ENCODE measurements at places on chromosomes 6 and 20. TPM values are rescaled to one million over a fixed set of nuclear protein-coding genes. Genes with fewer than 3 reads are reported as not detected.

Gene HNF4A
- not detected for polyA plus RNA-seq

Gene SCRT2
- polyA plus RNA-seq, result not detected

Gene VWA7
- polyA plus RNA-seq, result 1.2 TPM

Gene HLA-DRB5
- polyA plus RNA-seq, result 89.8 TPM

Gene MTRF1L
- 21.5 TPM for polyA plus RNA-seq

Gene GPSM3
- 128 TPM for polyA plus RNA-seq

Gene BICRAL
- 3.1 TPM for polyA plus RNA-seq

GRCh38 chr6:38264605-38265004 is 375.1 kb downstream of the BTBD9 start:
- DNase-seq, result no peak

DNA sequence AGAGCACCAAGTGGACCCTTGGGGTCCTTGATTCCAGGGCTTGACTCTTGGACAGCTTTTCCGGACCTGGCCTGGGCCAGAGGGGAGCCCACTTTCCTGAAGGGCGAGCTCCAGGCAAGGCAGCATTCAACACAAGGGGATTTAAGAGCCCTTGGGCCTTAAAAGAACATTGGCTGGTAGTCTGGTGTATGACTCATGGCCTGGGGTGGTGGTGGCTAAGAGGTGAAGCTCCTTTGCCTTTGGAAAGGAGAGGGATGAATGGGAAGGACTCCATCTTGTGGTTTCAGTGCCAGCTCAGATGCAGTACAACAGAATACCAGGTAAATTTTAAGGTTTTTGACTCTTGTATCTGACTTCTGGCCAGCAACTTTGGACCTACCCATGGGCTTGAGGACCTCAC is 760.7 kb downstream of the GRIK2 start:
- DNase-seq, result no peak

DNA sequence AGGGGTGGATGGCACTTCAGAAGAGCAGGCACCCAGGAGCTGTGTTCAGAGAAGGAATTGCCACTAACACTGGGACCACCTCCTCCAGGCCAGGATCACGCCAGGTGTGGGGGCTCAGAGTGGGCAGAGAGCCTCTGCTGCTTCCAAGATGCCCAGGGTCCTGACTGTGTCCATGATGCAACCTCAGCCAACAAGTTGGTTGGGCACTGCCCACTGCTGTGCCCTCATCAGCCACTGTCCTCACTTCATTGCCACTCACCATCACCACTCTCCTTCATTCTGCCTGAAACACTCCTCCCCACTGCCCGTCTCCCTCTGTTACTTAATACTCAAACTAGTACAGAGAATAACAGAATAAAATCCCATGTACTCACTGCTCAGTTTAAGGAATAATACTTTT is 16.5 kb upstream of the TCF15 start:
- DNase-seq, result no peak

DNA sequence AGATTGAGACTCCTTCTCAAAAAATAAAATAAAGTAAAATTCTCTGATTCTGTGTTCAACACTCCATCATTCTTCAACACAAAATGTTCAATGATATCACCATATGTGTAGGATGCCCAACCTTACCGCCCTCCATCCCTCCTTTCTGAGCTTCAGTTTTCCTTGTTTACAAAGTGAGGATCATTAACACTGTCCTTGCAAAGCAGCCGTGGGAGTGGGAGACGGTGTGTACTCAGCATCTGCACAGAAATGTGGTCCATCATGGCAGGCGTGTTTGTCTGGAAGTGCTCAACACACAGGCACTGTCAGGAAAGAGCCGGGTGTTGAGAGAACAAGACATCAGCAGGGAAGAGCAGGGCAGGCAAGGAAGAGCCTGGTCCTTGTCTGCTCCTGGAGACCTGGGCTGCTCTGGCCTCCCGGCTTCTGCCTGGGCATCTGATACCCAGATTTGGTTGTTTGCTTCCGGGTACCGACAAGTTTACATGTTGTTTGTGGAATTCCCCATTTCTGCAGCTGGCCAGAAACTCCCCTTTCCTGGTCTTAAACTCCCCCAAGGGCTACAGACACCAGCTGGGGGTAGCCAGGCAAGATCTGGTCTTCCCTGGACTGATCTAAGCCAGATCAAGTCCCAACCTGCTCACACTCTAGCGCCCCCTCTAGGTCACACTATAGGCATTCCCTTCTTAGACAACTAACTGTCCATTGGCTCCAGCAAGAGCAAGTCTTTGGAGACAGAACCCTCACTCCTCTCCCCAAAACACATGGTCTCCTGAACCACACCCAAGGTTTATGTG is 26.7 kb upstream of the TTPAL start:
- peak; percentile 5 for DNase-seq

GRCh38 chr6:32816746-32817204 is at the start of gene HLA-DOB:
TSS of gene HLA-DOB (minus strand) at chr6:32817002. CDS start at chr6:32816951, 51 bp downstream.
- no peak for DNase-seq

GRCh38 chr6:127514179-127514772 is 4.9 kb downstream of the MTCL3 start:
- no peak for DNase-seq

DNA sequence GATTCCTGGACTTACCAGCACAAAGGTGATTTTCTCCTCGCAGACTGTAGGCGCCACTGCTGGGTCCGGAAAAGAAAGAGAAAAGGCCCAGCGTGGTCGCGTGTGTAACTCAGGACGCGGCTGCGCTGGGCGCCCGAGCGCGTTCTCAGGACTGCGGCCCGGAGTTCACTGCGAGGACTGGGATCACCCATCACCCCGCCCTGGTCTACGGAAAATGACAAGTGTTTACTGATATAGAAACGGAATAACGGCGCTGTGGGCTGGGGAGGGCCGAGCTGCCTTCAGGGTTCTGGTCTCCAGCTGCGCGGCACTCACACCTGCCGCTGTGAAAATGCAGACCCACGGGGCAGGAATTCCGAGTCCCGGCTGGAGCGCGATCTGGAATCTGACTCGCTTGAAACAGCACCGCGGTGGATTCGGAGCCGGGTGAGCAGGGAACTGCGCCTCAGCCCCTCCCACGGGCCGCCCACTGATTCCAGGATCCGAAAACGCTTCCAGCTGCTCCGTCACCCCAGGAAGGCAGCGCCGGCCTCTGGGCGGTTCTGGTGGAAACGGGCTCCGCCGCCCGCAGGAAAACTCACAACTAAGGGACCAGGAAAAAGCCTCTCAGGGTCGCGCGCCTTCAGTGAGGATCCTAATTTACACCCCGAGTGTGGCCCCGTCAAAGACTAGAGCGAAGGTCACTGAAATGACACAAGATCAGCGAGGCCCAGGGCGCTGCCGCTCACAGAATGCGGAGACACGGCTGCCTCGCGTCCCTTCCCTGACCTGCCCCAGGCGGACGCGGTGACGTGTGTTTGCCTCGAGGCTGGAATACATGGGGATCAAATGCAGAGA is 34.5 kb downstream of the HLA-A start:
- DNase-seq, result peak; percentile 13

GRCh38 chr6:1449896-1450295 is 60.5 kb downstream of the FOXF2 start:
- DNase-seq, result no peak

- no peak for DNase-seq
Measured at GRCh38 chr6:87430499-87430898, 22.7 kb downstream of the CFAP206 start.

DNA sequence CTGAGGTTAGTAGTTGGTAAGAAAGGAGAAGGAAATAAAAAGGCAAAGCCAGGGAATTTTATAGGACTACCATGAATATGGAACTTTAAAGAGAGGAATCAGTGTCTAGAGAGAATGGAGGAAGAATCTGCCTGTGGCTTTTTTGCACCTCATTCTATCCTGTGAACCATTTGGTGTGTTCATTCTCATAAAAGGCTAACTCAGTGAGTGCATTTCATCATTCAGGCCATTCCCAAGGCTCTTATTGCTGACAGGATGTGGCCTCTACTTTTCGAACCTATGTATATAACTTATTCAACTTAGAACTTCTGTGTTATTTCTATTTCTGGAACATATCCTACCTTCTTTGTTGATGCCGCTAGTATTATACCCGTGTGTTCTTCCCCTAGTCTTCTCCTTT is 27.1 kb downstream of the HSF2 start:
- no peak for DNase-seq

DNA sequence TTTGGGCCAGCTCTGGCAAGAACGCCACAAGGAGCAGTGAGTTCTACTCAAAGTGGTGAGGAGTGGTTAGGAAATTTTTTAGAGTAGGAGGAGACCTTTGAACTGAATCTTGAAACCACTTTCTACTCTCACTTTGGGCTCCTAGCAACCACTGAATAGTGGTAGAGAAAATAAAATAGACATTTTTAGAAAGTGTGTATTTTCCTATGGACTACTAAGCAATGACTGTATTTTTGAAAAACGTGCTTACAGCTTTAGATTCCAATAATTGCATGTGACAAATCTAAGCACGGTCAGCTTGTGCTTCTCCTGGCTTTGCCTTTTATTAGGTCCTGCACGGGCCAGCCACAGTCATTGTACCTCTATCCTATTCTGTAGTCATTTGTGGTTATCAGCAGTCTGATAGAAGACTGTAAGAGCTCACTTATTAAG is 8.7 kb upstream of the IFNGR1 start:
- no peak for DNase-seq

DNA sequence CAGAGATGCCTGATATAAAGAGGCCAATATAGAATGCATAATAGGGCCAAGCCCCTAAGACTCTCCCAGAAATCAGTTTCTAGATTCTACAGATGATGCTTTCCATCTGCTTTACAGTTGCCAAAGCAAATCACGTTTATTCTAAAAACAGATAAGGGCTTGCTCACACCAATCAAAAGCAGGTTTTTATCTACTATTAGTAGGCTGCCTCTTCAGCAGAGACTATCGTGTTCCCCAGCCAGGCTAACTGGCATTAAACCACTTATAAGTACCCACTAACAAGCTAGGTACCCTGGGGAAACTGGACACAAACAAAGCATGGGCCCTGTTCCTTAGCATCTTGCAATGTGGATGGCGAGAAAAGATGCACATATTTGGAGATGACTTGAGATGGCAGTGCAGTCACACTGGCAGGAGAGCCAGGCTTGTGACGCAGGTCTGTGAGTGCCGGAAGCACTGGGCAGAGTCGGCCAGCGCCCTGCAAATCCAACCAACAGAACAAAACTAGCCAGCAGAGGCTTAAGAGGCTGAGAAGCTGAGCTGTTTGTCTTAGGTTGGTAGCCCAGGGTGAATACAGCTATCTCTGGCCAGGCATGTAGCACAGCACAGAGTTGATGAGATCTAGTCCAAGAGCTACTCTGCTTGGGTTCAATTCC is 73.4 kb downstream of the GFOD1 start:
- no peak for DNase-seq

GRCh38 chr6:125888989-125889656 is 67.4 kb upstream of the HINT3 start:
- no peak for DNase-seq

GRCh38 chr6:35727231-35727934 is 9.4 kb upstream of the ARMC12 start:
- DNase-seq, result no peak

GRCh38 chr6:41652866-41653652 is 14.8 kb downstream of the MDFI start:
- no peak for DNase-seq

DNA sequence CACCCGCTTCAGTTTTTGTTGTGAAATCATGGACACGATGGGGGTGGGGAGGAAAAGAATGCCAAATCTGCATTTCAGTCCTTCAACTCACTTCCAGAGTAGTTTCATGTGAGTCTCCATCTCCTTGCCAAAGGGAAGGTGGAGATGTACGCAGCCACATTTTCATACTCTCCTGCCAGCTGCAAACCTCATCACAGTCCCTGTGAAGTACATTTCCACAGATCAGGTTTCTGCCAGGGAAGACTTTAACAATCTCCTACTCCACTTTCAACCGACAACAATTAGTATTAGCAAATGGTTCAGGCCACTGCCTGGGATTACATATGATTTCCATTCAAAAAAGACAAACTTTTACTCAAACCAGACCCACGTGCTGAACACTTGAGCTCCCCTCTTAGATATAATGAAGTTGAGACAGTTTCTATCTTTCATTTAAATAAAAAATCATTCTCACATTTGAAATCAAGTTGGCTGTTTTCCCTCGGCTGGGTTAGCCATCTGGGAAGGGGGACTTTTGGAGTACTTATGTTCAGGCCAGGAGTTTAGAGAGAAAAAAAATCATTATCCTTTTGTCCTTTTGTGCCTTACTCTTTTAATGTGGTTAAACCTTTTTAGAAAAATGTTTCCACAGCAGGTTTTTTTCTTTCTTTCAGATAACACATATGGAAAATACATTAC is 51.0 kb upstream of the CEP162 start:
- DNase-seq, result no peak
